ENCODE measurements at places on chromosomes 6 and 20.

GRCh38 chr6:61953851-61954250 lies 332.2 kb downstream of the KHDRBS2 start:
- DNase-seq = no peak

DNA sequence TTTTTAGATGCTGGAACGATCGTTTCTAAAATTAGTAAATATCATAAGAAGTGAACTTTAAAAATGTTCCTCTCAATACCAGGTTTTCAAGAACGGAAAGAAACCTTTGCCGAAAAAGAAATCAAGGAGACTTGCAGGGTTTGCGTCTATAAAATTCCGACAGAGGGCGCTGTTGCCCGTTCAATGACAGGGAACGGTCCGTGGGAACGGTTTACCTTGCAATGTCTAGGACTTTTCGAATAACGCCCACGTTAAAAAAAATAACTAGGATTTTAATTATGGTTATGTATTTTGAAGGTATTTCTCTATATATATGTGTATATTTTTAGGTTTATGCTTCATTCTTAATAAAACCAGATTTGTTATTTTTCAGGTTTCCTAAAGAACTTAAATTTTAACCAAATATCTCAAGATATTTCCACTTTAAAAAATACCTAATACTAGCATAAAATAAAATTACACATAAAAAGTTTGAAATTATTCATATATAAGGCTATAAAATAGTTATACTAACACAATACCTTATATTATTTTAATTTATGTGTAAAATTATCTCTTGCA lies 2.5 kb upstream of the TFAP2B start:
- peak; percentile 55 for DNase-seq

DNA sequence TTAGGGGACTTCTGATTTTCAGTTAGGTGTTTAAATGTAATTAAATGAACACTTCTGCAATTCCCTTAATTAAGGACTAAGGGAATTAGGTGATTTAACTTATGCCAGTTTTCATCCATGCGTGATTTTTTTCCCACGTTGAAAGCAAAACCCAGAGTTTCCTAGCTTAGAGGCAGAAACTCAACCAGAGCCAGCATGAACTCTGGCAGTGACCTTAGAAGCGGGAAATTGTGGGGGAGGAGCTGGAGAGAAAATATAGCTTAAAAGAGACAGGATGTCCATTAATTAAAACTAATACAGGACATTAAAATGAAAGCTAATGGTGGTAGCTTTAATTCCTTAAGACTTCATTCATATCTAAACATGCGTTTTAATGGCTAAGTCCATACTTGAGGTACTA lies 41.6 kb downstream of the IYD start:
- no peak for DNase-seq

- DNase-seq = no peak
Measured at GRCh38 chr20:57501461-57502335, 23.2 kb downstream of the CTCFL start.

GRCh38 chr6:96939007-96939805 lies 14.7 kb downstream of the KLHL32 start:
- DNase-seq = peak; percentile 29

DNA sequence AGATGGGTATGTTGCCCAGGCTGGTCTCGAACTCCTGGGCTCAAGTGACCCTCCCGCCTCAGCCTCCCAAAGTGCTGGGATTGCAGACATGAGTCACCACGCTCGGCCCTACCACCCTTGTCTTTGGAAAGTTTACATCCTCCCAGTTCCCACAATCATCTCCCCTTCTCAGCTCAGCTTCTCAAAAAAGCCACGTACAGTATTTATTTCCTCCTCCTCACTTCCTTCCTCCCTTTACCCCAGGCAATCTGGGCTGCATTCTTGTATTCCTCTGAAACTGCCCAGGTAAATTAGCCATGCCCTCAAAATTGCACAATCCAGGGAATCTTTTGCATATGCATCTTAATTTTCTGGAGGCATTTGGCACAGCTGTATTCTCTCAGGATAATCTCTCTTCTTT lies 7.4 kb upstream of the SLC23A2 start:
- DNase-seq = peak; percentile 11

DNA sequence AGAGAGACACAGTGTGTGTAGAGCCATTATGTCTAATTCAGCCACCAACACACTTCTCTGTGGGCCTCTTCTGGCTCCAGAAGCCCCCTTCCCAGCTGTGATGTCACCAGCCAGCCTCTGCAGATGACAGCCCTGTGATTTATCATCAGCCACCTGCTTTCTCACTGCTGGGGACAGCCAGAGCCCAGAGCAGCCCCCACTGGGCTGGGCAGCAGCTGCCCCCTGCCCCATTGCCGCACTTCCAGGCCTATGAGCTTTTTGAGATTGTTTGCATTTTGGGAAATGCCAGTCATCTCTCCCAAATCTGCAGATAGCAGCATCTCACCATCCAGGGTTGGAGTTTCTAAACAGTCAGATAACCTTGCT lies 21.9 kb upstream of the STX16 start:
- DNase-seq = no peak

- DNase-seq = no peak
Measured at GRCh38 chr6:10873374-10873773, 8.5 kb downstream of the GCM2 start.

GRCh38 chr20:31595654-31596411 lies 9.3 kb upstream of the ID1 start:
- DNase-seq = peak; percentile 86

DNA sequence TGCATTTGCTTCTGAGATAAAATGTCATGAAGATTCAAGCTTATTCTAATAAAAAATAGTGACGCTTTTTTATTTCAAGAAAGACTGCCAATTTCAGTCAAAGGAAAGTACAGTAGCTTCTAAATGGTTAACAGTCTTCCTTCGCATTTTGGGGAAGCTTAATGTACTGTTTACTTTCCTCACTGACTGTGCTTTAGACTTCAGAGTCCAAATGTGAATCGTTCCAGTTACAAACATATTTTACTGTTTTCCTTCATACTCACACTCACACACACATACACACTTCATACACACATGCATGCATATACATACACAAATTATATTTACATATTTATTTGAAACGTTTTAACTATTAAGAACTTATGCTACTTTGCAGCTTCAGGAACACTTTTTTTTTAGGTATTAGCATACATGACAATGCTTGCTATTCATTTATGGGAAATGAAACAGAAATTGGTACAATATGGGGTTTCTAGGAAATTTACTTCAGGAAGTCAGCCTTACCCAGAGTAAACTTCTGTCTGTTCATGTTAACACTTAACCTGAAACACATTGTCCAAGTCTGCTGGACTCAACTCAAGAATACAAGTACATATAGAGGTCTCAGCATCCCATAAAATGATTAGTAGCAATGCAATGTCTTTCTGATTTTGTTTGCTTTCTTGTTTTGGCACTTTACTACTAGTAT lies 145.4 kb downstream of the RPS12 start:
- DNase-seq = no peak

DNA sequence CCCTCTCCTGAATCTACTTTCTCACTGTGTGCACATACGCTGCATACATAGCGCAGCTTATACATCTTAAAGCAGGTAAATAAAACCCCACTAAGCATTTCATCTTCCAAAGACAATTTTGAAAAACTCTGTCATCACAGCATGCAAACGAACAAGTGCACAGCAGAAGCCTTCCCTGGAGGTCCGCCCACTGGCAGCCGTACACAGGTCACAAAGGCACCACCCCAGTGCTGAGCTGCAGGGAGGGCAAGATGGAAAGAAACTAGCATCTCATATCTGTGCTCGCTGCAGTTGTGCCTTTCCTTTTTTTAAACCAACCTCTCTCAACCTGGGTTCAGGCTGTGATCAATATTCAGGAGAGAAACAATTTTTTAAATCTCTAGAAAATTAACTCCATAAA lies 73.3 kb downstream of the HUS1B start:
- no peak for DNase-seq

- DNase-seq = no peak
Measured at GRCh38 chr6:78851156-78851555, 16.2 kb upstream of the IRAK1BP1 start.

DNA sequence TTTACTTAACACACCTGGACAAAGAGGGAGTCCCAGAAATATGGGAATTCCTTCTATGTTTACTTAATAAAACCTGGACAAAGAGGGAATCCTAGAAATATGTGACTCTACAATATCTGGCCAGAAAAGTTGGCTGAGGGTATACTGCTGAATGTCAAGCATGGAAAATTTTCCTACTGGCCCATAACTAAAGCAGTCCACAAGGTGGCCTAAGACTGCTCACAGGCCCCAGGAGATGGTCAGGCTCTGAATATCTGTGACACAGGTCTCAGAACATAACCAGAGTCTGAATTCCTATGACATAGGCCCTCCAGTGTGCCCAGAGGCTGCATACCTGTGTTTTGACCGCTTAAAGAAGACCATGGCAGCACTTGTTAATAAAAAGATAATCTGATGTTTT lies 578.2 kb upstream of the NRSN1 start:
- DNase-seq = no peak

- peak; percentile 29 for DNase-seq
Measured at GRCh38 chr20:43840382-43841070, 74.1 kb upstream of the TOX2 start.

DNA sequence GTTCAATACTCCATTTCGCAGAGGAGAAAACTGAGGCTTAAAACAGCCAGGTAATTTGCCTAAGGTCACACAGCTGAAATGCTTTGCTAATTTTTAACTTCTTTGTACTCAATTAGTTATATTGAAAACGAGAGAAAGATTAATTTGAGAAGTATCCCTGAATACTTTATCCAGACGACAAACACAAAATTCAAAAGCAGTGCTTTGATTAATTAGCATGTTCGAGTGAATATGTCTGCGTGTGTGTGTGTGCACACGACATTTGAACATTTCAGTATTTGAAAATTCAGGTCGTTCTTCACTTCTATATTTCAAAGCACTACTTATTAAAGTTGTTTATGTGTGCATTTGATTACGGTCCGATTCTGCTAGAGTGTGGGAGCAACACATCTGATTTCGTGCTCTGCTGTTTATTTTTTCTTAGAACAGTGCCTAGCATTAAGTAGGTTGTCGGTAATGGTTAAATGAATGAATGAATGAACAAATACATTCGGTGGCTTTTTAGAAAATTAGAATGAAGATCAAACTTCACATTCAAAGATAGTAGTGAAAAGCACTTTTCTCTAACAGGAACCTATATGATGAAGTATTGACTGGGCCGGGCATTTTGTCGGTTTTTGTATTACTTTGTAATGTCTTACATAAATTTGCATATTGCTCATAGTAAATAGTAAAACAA lies 36.9 kb upstream of the SYNCRIP start:
- DNase-seq = no peak

DNA sequence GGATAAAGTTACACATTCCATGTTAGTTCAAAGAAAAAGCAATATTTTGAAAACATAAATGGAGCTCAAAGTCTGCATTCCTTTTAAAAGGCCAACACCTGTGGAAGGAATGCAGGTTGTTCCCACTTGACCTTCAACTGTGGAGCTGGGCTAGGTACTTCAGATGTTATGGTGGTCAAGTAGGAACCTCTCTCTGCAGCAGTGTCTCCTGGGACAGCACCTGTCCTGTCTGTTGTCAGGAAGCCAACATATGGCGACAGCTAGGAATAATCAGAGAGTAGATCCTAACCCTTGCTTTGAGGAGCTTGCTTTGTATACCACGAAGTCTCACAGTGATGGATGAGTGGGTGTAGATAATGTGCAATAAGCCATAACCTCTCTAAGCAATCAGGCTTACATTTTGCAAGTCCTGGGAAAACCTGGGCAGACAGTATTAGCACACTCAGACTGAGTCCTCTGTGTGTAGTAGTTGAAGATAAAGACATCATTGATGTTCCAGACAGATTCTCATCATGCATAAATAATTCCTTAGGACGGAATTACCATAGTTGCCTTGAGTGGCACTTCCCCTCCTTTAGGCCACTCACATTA lies 347.5 kb downstream of the PRL start:
- peak; percentile 62 for DNase-seq

- DNase-seq = no peak
Measured at GRCh38 chr6:160391419-160392116, 43.4 kb downstream of the SLC22A3 start.

DNA sequence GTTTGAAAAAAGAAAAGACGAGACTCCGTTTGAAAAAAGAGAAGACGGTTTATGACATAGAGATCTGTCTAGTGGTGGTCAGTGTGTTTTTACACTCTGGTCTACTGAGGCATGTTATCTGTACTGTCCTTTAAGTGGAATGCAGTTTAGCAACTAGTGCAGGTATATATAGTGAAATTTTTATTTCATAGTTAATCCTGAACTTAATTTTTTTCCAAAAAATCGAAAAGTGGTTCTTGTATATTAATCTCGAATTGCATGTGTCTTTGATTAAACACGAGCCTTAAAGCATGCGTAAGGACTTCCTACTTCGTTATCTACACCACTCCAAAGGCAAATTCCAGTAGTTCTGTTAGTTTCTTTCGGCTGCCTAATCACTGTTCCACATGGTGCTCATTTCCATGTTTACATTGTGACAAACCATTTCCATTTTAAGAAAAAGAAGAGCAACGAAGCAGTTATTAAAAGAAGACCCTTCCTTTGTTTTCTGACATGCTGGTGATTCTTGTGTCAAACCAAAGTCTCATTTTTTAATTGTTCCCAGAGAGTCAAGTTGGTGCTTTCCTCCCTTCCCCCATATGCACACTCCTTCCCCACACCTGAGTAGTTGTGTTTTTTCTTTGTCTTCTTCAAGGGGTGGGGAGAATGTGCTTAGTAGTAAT lies 2.3 kb downstream of the SNX9 start:
- DNase-seq = peak; percentile 70

GRCh38 chr20:38113401-38114325 lies 51.4 kb downstream of the TGM2 start:
- DNase-seq = no peak

- DNase-seq = no peak
Measured at GRCh38 chr6:24844061-24844460, 45.3 kb upstream of the ARMH2 start.

DNA sequence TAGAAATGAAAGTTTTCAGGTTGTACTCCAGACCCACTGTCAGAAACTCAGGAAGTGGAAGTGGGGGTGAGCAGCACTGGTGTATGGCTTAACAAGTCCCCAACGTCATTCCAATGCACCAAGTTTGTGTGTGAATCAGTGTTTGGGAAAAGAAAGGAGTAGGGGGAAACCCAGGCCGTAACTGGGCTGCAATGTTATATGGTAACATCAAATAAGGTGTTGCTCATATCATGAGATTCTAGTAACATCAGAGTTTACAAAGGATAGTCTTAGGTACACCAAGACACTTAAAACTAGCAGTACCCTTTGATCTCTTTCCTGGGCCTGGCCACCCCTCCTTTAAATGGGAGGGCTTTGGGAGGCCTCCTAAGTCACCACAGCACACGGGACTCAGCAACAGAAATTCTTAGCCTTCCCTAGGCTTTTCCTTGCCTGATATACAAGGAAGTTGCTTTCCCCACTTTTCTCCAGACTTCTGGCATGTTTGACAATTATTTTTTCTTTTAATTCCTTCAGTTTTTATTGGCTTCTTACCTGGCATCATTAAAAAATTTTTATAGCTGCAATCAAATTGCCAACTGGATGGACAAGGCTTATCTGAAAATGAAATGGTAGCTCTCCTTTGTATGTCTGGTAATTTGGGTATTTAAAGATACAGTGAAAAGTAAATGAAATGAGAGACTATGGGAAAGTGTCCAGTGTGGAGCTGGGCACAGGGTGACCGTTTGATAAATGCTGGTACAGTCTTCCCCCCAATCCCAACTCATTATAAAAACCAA lies 15.1 kb downstream of the E2F3 start:
- no peak for DNase-seq

Data from IMR-90 (cell line).